ENCODE measurements at places on chromosomes 2 and 18. TPM values are rescaled to one million over a fixed set of nuclear protein-coding genes. Genes with fewer than 3 reads are reported as not detected.

TMEM247 gene
- not detected for polyA plus RNA-seq

DNA sequence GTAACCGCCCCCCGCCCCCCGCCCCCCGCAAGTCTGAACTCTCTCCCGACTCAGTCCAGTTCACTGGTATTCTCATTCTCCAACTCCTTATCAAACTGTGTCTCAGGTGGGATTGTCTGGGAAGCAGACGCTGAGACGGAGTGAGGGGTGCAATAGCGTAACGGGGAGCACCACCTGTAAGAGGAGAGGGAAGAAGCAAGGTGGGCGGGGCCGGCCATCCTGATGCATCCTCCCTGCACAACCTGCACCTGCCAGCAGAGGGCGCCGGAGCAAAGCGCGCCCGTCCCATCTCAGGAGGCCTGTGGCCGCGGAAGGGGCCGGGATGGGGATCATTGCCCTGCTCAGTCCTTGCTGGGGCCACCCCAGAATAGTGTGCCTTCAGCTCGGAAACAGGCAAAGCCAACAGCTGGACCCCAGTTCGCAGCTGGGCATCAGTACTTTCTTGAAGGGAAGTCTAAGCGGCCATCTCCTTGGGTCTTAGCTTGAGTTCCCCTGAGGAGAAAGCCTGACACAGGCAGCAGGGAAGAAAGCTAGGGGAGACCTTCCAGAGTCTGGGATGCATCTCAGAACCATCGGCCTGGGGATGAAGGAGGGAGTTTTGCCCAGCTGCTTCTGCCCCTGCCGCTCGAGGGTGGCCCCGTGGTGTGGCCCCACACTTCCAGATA, 208.0 kb downstream of the TFCP2L1 start:
- DNase-seq = no peak

GRCh38 chr2:189191766-189192165, 12.2 kb upstream of the COL5A2 start:
- DNase-seq = no peak

- DNase-seq = no peak
Measured at GRCh38 chr18:27226556-27227075, 41.5 kb upstream of the CHST9 start.

GRCh38 chr2:16227811-16228462, 287.6 kb downstream of the MYCN start:
- DNase-seq = no peak

DNA sequence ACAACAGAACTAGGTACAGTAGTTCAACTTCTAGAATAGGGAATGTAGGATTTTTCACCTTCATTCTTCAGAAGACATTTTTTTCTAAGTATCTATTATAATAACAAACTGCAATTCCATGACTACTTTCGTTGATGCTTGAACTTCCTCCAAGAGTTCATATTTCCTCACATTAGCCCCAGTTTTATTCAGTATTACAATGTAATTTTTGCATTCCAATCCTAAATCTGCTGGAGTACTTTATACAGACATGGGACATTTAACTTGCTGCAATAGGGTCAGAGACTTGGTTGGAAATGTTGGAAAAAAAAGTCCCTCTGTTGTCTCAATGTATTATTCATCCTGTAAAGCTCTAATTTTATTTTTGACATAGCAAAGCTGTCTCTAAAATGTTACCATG, 19.6 kb upstream of the FTCDNL1 start:
- DNase-seq = peak; percentile 4

PUS10 gene
- polyA plus RNA-seq = 13.8 TPM

GRCh38 chr18:45783097-45784075, 42.1 kb upstream of the SIGLEC15 start:
- DNase-seq = no peak

DNA sequence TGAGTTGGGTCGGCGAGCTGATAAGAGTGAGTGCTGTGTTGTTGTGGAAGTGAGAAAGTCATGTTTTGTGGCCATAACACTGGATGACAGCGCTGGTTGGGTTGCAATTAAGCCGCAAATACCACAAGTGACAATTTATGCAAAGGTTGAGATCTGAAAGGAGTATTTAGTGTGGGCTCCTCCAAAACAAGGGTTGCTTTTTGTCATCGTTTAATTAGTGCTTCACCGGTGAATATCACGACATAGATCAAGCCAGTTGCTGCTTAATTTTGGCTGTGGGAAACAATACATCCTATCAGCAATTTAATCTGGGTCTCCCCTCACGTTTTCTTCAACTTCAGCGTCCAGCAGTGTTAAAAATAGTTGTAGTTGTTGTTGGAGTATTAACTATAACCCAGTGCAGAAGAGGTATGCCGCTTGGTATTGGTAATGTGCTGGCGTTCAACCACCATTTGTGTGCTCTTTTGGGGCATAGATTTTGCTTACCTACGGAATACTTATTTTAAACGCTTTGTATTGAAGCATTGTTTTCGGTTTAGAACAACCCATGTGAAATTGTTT, 662 bp downstream of the ACVR2A start:
- DNase-seq = no peak

DNA sequence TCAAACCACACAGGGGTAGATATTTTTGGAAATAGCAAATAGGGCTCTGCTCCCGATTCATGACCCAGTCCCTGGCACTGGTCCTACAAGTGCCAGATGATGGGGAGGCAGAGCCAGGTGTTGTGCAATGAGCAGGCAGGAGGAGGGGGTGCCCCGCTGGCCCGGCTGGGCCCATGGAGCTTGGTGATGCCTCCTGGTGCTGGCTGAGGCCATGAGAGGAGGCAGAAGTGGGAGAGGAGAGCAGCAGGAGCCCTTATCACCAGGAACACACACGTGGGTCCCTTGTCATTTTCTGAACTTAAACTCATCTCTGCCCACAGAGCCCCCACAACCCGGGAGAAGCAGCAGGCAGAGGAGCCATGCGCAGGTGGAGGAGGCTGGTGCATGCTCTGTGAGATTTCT, 90.5 kb upstream of the MAPK4 start:
- DNase-seq = no peak

PER2 gene
- polyA plus RNA-seq = 5.8 TPM

DNA sequence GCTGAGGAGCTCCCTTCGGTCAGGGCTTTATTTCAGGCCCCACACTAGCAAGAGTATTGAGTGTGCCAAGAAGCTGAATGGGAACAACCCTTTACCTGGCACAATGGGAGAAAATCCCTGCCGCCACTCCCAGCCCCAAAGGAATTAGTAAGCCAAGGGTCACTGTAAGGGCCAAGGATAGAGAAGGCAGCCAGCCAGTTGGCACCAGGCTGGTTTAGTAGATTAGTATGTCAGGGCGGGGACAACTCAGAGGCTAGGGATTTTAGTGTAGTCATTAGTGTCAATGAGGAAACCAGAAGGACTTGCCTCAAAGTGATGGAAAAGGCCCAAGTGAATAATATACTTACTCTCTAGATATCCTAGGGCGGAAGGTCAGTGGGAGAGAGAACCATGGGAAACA, 34.9 kb upstream of the CYP26B1 start:
- DNase-seq = no peak

EGR4 gene
- polyA plus RNA-seq = not detected
